Right ventricle myocardium superior (tissue), 1 donor: ENCODE measurements at places on chromosomes 12 and 14. TPM values are rescaled to one million over a fixed set of nuclear protein-coding genes. Genes with fewer than 3 reads are reported as not detected.

IFI27L1 gene
- 11.6 TPM for total RNA-seq

GYS2 gene
- not detected for total RNA-seq

MEG3 gene
- 24.7 TPM for total RNA-seq

TEX52 gene
- total RNA-seq: not detected

SRRM4 gene
- total RNA-seq: 0.30 TPM

RNASE1 gene
- total RNA-seq: 317 TPM

ACSM4 gene
- total RNA-seq: not detected

LTB4R gene
- total RNA-seq: 1.8 TPM

LMNTD1 gene
- total RNA-seq: not detected

CLEC4A gene
- 0.38 TPM for total RNA-seq

KCNC2 gene
- total RNA-seq: not detected

C12orf56 gene
- total RNA-seq: not detected

CEBPE gene
- not detected for total RNA-seq

NRXN3 gene
- 1.3 TPM for total RNA-seq

CLEC4D gene
- not detected for total RNA-seq

SYNDIG1L gene
- total RNA-seq: not detected

BEST3 gene
- total RNA-seq: 0.48 TPM

RGS6 gene
- total RNA-seq: 26.1 TPM

OTX2 gene
- total RNA-seq: not detected

DPPA3 gene
- total RNA-seq: not detected

TAS2R20 gene
- 0.43 TPM for total RNA-seq

TMEM30B gene
- total RNA-seq: 0.27 TPM

GPR132 gene
- 1.3 TPM for total RNA-seq

KRT73 gene
- total RNA-seq: not detected

CCT2 gene
- total RNA-seq: 84.8 TPM

CLEC14A gene
- 28.8 TPM for total RNA-seq

MIP gene
- not detected for total RNA-seq

NAB2 gene
- 10.3 TPM for total RNA-seq

FBLN5 gene
- total RNA-seq: 70.5 TPM

NOC4L gene
- total RNA-seq: 9.5 TPM

MYF6 gene
- total RNA-seq: not detected

TSPAN8 gene
- total RNA-seq: not detected

HCAR3 gene
- not detected for total RNA-seq

MUCL1 gene
- total RNA-seq: not detected

NOXRED1 gene
- total RNA-seq: not detected

C12orf50 gene
- total RNA-seq: 0.11 TPM

NANOG gene
- total RNA-seq: not detected

LLPH gene
- total RNA-seq: 14.8 TPM

ANKRD33 gene
- not detected for total RNA-seq
